Activated CD4-positive, alpha-beta T cell treated with anti-CD3 and anti-CD28 coated beads, Interleukin-10, Interleukin-2, amounts not matched to agents 100 ng/mL and 50 ng/mL, durations not matched to agents 16 hours and 8 hours (primary cell): ENCODE measurements at places on chromosomes 1 and 21.

GRCh38 chr1:246831543-246831942 lies 100.2 kb downstream of the AHCTF1 start:
- no peak for DNase-seq

GRCh38 chr21:22710721-22711120 lies 1712.5 kb downstream of the NCAM2 start:
- DNase-seq = no peak

DNA sequence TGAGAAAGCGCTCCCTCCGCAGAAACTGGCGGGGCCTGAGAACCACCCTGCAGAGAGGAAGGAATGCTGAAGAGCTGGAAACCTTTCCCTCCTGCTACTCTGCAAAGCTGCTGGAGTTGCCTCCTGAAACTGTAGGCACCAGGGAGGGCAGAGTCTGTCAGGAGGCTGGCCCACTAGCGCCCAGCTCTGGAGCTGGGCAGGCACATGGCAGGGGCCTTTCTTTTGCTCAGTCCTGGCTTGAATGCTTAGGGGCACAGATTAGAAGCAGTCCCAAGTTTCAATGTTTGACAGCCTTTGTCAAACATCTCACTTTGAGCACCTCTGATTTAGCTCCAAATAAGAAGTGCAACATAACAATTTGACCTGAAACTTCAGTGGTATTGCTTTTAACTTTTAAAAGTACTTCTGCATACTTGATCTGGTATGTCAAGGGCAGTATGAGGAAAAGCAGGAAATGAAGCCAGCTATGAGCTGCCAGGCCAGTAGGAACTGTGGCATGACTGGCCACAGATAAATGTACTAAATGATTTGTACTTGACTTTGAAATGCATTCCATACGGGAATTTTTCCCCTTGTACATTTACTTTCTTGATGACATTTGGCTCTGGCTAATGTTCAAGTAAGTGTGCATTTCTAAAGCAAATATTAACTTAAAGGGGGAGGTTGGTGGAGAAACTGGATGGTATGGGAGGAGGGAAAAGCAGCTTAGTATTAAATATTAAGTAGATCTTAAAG lies 7.2 kb downstream of the C1orf116 start:
- DNase-seq = no peak

- no peak for DNase-seq
Measured at GRCh38 chr21:42843056-42843455, 36.3 kb downstream of the WDR4 start.

DNA sequence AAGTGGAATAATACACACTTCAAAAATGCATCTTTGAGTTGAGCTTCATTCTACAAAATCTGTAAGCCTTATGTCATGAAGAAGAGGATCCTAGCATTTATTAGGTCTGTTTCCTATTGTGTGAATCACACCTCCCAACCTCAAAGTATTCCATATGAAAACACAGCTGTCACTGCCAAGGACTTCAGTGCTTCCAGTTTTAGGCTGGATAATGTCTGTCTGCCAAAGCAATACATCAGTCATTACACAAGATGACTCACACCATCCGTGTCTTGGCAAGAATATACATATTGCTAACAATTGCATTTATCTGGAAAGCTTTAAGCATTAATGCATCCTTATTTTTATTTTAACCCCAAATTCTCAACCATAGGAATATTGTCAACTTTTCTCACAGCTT lies 125.7 kb upstream of the TMPRSS15 start:
- DNase-seq = no peak

DNA sequence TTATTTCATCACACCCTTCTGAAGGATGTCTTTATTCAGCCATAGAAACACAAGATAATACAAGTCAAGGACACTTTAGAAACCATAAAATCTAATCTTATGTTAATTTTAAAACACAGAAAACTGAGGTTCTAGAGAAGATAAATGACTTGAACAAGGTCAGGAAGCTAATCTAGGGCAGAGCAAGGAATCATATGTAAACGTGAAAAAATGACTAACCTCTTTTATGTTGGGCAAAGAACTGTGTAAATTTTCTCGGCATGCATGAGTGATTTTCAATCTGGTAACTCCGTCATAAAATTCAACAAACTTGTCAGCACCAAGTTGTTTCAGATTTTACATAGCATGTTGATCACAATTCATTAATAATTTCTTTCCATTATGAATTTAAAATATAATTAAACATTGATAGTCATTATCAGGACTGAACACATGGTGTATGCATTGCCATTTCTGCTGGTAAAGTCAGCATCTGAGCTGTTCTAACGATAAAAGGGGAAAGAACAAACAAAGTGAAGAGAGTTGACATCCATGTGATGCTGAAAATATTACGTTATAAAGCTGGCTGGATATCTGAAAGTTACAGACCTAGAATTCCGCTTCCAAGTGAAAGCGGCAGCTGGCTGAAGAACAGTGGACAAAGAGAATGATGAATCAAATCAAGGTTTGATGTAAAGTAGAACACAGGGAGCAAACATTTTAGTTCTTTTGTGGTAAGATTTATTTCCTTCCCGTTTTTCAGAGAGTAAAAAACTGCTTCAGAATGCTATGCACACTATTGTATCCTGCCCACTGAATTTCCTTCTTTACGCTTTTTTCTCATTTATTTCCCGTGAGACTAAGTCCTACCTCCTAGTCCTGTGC lies 1037.4 kb upstream of the TMPRSS15 start:
- no peak for DNase-seq

GRCh38 chr1:221549815-221550214 lies 192.1 kb downstream of the DUSP10 start:
- DNase-seq = no peak

GRCh38 chr21:45356653-45357435 lies 48.1 kb upstream of the COL18A1 start:
- DNase-seq = no peak

DNA sequence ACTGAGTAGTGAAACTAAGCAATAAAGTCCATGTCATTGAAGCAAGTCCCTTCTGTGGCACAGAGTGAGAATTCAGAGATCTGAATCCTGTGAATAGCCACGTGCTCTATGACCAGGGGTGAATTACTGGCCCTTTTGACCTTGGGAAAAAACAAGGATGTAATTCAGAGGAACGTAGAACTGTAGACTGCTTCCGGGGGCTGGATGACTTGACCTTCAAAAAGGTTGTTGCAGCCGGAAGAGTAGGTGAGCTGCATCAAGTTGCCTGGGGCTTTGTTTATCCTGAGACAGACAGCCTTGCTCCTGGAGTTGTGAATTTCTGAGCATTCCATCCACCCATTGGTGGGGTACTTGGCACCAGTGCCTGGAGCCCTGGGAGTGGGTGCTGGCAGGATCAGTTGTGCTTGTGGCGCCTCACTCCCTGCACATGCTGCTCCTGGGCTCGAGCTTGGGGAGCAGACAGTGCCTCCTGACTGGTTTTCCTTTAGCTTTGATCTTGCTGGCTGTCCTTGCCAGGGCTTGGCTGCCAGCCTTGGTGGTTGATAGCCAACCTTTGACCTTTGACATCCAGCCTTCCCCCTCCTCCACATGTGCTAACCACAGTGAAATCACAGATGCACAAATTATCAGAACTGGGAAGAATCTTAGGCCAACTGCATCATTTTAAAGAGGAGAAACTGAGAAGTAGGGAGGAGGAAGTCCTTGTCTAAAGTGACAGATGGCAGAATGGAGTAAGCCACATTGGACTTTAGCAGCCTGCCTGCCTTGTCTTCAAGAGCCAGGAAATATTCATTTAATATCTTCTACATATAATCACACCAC lies 16.2 kb upstream of the MYOG start:
- no peak for DNase-seq

DNA sequence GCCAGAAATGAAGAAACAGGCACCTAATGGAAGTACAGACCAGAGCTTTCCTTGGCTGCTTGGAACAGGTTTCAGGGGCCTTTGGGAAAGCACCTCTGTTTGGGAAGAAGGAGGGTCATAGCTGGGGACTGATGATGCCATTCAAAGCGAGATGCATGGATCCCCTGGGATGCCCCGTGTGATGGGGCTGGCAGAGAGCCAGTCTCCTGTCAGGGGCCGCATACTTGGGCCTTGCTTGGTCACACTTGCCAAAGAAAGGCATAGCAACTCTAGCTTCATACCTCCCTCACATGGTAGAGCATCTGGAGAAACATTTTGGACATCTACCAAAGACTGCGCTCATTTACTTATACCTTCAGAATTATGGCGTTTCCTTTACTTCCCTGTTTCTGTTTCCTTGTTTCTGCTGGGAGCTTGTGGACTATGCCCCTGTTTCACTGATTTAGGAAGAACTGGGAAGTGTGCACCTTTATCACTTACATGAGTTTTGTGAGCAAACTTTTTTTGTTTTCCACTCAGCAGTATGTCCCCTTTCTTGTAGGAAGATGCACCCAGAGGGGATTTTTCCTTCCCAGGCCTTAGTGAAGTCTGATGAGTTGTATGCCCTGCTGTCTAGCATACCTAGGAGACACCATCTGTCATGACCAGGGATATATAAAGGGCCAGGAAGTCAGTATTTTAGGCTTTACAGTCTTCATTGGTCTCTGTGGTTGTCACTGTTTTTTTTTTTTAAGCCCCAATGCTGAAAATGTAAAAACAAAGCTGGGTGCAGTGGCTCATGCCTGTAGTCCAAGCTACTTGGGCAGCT lies 19.8 kb upstream of the ST3GAL3 start:
- DNase-seq = no peak

DNA sequence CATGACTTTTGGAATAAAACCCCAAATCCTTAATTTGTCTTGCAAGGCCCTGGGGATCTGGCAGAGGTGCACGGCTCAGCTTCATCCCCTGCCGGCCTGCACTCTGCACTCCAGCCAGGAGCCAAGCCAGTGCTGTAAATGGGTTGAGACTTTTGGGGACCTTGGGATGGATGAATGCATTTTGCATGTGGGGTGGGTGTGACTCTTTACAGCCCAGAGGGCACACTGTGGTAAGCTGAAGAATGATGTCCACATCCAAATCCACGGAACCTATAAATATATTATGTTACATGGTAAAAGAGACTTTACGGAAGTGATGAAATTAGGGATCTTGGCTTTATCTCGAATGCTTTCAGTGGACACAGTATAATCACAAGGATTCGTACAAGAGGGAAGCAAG lies 177.8 kb downstream of the EDEM3 start:
- no peak for DNase-seq

DNA sequence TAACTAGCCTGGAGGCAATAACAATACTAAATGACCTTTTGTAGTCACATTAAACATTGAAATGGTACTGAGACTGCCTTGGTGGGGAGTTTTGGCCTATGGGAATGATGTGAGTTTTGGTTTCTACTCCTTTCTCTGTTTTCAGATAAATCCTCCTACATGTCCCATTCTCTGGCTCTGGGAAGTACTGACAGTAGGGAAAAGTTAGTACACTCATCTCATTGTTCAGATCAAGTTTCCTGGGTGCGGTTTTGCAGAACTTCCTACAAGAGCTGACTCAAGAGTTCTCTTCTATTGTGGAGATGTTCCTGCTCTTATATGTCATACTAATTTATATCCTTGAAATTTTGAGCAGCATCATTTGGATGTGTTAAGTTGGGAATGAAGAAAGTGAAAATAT lies 74.2 kb upstream of the MACF1 start:
- DNase-seq = no peak

- DNase-seq = peak; percentile 77
Measured at GRCh38 chr21:39518055-39518846, 66.5 kb downstream of the SH3BGR start.

GRCh38 chr1:230167419-230167852 lies 100.4 kb downstream of the GALNT2 start:
- DNase-seq = peak; percentile 63

- no peak for DNase-seq
Measured at GRCh38 chr1:15843826-15844572, 3.5 kb upstream of the SPEN start.

DNA sequence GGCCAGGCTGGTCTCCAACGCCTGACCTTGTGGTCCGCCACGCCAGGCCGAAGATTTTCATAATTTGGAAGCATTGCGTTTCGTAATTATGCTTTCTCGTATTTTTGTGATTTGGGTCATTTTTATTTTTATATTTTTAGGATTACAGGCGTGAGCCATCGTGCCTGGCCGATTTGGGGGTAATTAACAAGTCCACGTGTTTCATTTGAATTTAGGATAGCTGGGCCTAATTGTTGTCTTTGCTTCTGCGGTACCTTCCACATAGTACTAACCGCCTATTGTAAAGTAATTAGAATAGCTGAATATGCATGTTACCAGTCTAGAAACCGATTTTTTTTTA lies 1.0 kb downstream of the RCC1 start:
- no peak for DNase-seq

DNA sequence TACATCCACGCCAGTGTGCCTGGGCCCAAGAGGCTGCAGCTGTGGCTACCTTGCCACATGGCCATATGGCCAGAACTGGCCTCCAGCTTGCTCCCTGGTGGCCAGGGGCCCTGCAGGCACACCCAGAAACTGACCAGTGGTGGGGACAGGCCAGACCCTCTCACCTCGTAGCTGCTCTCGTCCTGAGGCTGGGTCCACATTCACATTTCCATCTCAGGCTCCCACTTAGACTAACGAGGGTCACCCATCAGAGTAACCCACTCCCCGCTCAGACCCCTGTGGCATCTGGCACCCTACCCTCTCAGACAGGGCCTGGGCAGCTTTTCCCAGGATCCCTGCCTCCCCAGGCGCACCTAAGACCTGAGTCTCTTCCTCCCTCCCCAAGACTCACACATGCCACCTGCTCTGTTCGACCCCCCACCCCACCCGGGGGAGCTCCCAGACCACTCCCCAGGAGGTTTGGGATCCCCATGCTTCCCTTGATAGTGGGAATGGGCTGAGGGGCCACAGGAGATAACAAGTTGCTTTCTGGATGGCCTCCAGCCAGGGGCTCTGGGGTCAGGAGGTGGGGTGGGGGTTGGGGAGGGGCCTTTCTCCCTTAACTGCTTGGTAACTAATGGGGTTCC lies 21.3 kb upstream of the RNU1-4 start:
- no peak for DNase-seq

- no peak for DNase-seq
Measured at GRCh38 chr1:14479865-14480264, 118.6 kb upstream of the KAZN start.

- DNase-seq = no peak
Measured at GRCh38 chr1:180353945-180354344, 123.9 kb downstream of the LHX4 start.

GRCh38 chr1:28111157-28111556 lies 22.7 kb upstream of the EYA3 start:
- DNase-seq = no peak

GRCh38 chr1:62685431-62685859 lies 2.7 kb downstream of the DOCK7 start:
- no peak for DNase-seq

- DNase-seq = no peak
Measured at GRCh38 chr1:178885869-178886268, 15.0 kb upstream of the ANGPTL1 start.

GRCh38 chr1:175163702-175164101 lies 28.9 kb downstream of the KIAA0040 start:
- no peak for DNase-seq

GRCh38 chr1:172727956-172728603 lies 69.2 kb downstream of the FASLG start:
- peak; percentile 77 for DNase-seq

DNA sequence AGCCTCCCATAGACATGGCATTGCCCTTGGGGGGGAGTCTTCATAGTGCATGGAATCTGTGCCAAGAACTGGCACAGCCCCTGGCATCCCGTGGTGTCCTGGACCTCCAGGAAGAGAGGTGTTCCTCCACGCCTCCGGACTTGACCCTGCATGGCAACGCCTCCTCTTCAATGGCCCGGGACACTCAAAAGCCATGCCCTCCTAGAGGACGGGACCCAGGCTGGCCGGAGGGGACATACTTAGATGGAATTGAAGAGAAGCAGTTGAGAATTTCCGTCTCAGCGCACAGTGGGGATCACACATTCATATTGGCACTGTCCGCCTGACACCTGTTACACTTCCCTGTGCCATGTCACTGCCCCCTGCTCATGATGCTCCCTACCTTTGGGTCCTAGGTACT lies 38.4 kb upstream of the TENT5C start:
- no peak for DNase-seq

- DNase-seq = peak; percentile 10
Measured at GRCh38 chr1:203166192-203166940, 9.3 kb downstream of the MYBPH start.
